ENCODE measurements at places on chromosomes 16 and 17.

DNA sequence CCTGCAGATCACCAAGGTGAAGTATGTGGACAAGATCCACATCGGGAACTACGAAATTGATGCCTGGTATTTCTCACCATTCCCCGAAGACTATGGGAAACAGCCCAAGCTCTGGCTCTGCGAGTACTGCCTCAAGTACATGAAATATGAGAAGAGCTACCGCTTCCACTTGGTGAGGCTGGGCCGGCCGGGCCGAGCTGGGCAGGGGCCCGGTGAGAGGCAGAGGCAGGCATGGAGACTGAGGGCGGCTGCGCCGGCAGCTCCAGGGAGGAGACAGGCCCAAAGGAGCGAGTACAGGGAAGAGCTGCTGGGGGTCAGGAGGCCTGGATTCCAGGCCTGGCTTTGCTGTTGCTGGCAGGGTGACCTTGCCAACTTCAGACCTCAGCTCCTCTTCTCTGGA is 8.3 kb downstream of the PRSS8 start:
- DNase-seq, result no peak

DNA sequence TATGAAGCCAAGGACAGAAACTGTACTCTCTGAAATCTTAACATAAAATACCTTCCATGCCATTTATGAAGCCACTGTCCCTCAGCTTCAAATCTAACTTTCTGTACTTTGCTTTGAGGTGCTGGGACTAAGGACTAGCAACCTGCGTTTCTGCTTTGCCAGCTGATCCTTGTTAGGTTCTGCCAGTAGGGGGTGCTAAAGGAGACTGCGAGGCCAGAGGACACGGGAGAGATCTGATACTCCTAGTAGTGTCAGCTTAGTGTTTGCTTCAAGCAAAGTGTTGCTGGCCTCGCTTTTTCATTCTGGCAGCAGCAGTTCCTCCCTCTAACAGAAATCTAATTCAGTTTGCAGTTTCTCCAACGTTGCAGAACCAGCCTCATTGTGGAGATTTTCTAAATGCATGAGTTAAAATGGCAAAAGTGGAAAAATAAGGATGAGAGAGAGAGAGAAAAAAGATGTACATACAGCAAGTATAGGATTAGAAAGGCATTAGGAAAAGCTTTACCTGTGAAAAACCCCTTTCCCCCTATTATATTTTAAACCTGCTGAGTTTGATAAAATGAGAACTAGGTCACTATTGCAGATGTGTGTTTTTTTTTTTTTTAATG is 297.5 kb downstream of the CA10 start:
- DNase-seq, result no peak

DNA sequence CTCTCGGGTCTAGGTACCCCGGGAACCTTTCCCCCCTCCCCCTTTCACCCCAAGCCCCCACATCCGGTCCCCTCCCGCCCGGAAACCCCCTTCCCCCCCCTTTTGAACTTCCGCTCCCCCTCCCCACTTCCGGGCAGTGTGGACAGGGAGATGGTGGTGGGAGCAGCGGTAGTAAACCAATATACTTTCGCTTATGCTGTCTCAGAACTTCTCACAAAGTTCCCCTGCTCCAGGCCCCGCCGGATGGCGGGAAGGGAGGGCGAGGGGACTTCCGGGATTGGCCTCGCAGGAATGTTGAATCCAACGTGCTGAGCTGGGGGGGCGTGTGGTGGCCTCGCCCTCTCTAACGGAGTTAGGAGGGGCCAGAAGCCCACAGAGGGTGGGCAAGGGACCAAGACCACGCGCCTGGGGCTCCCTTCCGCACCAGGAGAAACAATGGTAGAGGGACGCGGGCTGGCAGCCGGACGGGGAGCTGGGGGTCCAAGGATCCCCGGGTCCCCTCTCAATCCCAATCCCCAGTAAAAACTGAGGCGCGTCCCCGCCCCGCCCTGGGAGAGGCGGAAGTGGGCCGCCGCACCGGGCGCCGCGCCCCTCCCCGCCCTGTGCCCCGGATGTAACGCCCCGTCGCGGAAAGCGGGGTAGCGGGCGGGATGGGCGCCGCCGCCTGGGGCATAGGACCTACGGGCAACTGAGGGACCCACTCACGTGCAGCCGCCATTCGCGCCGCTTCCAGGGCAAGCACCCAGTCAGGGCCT is 742 bp downstream of the PFN1 start:
- DNase-seq, result no peak

DNA sequence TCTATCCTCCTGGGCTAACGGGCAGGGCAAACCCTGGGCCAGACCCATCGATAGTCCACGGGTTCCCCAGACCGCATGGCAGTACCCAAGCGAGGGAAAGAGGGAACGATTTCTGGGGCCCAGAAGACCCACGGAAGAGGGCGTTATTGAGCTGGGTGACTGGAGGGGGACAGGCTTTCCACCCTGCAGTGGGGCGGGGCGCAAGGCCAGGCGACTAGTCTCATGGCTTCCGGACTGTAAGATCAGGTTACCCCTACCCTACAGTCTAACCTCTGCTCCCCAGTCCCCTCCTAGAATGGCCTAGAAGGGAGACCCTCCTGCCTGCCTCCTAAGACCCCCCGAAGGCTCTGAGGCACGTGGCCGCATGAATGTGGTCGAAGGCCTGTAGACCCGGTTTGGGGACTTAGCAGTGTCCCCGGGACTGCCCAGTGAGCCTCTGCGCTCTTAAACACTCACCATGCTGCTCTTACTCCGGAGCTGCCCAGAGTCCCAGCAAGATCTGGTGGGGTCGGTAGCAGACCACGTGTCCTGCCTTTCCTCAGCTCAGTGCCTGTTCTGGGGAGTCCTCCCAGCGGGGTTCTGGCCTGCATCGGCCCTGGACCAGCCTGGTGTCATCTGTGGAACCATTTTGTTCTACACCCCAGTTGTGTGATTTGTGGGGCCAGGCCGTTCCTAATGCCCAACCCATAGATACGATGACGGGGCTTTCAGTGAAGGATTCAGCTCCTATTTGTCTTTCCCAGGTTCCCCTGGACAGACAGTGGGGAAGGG is 13.2 kb upstream of the AURKB start:
- no peak for DNase-seq

DNA sequence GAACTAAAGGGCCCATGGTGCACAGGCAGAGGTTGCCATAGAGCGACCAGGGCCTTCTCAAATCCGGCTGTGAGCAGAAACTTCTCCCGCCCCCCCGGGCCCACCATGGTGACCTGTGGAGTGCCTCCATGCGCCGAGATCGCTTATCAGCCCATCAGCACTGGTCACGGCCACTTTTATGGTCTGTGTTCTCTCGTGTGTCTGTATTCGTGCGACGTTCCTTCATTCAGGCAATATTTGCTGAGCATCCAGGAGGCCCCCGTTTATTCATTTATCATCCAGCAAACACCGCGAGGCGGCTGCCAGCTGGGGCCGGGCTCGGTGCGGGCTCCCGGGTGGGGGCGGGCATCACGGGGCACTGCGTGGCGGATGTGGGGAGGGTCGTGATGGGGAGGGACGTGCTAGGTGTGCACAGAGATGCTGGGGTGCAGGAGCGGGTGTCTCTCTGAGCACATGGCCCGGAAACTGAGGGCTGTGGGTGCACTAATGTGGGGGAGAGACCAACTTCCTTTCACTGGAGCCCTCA is 88.0 kb upstream of the CBX4 start:
- DNase-seq, result no peak

DNA sequence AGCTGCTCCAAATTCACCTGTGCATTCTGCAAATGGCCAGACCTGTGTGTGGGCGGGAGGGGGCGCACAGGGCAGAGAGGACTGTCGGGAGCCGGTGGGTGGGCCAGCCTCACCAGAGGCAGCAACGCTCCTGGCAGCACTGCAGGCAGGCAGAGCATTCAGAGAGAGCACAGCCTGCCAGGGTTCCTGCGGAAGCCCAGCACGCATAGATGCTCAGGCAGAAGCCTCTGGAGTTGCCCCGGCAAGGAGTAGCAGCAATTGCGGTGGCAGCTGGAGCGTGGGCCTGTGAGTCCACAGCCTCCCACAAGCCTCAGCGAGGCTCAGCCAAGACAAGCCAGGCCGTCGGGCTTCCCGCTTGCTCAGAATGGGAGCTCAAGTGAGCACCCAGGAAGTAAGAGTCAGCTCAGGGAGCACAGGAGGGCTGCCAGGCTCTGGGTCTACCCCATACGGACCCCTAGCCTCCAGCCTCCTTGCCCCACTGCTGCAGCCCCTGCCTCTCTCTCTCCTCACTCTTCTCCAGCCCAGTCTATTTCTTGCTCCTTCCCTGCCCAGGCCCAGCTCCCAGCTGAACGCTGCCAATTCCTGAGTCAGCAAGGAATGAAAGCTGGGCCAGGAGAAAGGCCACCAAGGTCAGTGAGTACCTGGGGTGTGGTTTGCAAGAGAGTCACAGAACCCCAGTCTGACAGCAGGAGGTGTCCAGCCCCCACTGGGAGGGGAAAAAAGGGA is 9.6 kb downstream of the EMC6 start:
- no peak for DNase-seq

DNA sequence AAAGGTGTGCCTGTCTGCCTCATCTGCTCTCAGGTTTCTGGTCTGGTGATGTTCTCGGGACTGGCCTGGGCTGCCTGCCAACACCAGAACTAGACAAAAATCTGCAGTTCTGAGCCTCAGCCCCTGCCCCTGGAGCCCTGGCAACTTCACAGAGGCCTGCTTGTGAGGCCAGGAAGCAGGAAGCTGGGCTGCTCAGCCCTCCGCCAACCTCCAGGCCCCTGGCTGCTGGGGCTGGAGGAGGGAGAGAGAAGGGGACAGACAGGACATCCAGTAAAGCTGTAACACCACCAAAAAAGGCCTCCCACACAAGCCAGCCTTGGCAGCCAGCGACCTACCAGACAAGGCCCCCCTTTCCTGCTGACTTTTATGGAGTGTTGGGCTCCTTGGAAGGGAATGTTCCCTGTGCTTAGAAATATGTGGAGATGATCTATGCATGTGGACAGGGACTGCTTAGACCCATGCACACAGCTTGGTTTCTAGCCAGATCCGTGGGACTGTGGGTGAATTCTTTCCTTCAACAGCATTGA is 157.6 kb downstream of the XYLT1 start:
- no peak for DNase-seq

- DNase-seq, result no peak
Measured at GRCh38 chr16:31754998-31755615, 118.5 kb upstream of the ZNF267 start.

DNA sequence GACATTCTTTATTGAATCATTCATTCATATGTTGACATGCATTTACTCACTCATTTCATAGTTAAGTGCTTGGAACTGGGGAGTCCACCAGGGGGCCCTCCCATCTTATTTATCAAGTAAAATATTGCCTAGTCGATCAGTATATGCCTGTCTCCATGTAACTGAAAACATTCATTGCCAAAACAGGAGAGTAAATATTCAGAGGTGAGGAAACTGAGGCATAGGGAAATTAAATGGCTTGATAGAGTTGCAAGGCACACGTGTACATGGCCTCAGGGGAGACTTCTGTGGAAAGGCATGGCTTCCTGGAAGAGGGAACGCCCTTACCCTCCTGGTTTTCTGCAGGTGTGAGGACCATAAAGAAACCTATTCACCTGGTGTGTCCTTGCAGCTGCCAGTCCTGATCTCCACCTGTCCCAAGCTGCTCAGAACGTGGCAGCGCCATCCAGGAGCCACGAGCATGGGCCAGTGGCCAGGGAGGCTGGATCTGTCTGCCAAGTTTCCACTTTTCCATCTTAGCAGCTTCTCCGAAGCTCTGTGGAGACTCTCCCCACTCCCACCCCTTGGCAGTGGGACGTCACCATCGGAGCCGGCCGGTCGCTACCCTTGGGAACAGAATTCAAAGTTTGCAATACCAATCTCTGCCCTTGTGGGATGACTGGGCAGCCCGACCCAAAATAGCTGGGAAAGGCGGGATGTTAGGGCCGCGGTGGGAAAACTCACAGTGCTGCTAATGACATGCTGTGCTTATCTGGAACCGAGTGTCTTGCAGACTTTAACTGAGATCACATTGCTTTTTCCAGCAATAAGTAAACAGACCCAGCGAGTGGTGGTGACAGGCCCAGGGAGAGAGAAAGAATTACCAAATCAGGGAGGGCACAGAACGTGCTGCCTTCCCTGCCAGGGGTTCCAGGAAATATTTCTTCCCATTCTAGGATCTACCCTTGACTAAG is 4.1 kb upstream of the C1QTNF1 start:
- DNase-seq, result no peak

DNA sequence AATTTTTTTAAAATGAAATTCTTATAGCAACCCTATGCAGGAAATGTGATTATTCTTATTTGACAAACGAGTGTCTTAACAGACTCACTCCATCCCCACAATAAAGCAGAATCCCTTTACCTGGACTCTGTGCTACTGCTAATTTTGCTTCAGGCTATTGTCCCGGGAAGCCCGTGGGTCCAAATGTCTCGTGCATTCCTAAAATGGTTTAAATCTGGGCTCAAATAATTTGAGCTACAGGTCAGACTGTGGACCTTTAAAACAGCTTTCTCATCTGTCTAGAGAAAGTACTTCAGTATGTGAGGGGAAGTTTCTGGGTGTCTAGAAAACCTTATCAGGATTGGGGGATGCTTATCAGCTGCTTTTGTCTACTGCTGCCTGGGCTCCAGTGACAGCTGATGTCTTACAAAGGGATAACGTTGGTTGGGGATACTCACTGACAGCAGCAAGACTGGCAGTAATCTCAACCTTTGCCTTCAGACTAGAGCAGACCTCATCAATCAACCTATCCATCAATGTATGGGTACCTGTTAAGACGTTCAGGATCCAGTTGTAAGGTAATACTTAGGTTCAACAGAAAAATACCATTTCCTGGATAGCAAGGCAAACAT is 197.9 kb upstream of the CDH11 start:
- no peak for DNase-seq

- no peak for DNase-seq
Measured at GRCh38 chr17:78763561-78763960, 18.5 kb downstream of the CYTH1 start.

- no peak for DNase-seq
Measured at GRCh38 chr16:57897996-57898395, 72.9 kb downstream of the CNGB1 start.

DNA sequence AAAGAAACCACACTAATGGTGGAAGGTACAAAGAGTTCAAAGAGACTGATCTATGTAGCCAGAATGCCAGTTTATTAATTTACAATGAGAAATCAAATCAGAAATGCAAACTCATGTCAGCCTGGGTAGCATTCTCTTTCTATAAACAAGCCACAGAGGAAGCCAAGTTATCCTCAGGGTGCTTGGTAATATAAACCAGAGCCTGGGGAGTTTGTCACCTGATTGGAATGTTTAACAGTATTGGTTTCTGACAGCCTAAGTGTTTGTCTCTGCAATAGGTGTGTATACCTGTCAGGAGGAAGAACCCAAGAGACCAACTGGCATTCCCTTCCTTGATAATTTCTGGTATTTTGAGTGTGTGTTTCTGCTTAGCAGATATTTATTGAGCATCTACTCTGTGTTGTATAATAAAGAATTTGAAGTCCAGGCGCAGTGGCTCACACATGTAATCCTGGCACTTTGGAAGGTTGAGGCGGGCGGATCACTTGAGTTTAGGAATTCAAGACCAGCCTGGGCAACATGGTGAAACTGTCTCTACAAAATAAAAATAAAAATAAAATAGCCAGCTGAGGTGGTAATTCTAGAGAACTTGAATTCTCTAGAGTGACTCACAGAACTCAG is 3.1 kb upstream of the C17orf58 start:
- no peak for DNase-seq

GRCh38 chr17:8128125-8128784 is 4.3 kb upstream of the HES7 start:
- DNase-seq, result no peak
